Left colon (tissue), 2 donors: ENCODE measurements at places on chromosomes 5 and 9. TPM values are rescaled to one million over a fixed set of nuclear protein-coding genes. Genes with fewer than 3 reads are reported as not detected.

Gene FOXE1
- total RNA-seq: 0.08 TPM

Gene ANKRD33B
- 0.61 TPM for total RNA-seq

Gene ORM2
- not detected for total RNA-seq

Gene CTSV
- total RNA-seq: 5.4 TPM

Gene C5orf52
- 3.9 TPM for total RNA-seq

Gene FAM163B
- 1.2 TPM for total RNA-seq

Gene BSPRY
- total RNA-seq: 32.6 TPM

Gene NR4A3
- 3.8 TPM for total RNA-seq

Gene ADAMTS13
- total RNA-seq: 4.4 TPM

Gene RUSC2
- total RNA-seq: 9.2 TPM

Gene UGT3A1
- not detected for total RNA-seq

Gene POU4F3
- not detected for total RNA-seq

Gene SLC6A19
- 72.5 TPM for total RNA-seq

Gene SPINK7
- not detected for total RNA-seq

Gene C9orf152
- total RNA-seq: 54.3 TPM

Gene SETD9
- 26.3 TPM for total RNA-seq

Gene MLLT3
- 62.7 TPM for total RNA-seq

Gene MRPS27
- total RNA-seq: 35.6 TPM

Gene BTNL3
- total RNA-seq: 130 TPM

Gene INSL6
- not detected for total RNA-seq

Gene PHF24
- 0.22 TPM for total RNA-seq

Gene SQSTM1
- total RNA-seq: 200 TPM

Gene FNBP1
- 53.0 TPM for total RNA-seq

Gene FOXD4L5
- 0.31 TPM for total RNA-seq

Gene MEF2C
- total RNA-seq: 10.0 TPM

Gene DIRAS2
- 0.14 TPM for total RNA-seq

Gene TSSK1B
- total RNA-seq: not detected

Gene SLC35D2
- total RNA-seq: 90.5 TPM

Gene TMEM252
- not detected for total RNA-seq

Gene WNT8A
- not detected for total RNA-seq

Gene PCA3
- not detected for total RNA-seq

Gene KCNN2
- 0.64 TPM for total RNA-seq

Gene PLAC8L1
- total RNA-seq: not detected

Gene NRARP
- total RNA-seq: 163 TPM

Gene NPR3
- total RNA-seq: 3.7 TPM

Gene KDM3B
- total RNA-seq: 63.2 TPM
